ENCODE measurements at places on chromosomes 4 and X.

GRCh38 chr4:1357356-1358248 lies 10.6 kb downstream of the UVSSA start:
- ATAC-seq: no peak

DNA sequence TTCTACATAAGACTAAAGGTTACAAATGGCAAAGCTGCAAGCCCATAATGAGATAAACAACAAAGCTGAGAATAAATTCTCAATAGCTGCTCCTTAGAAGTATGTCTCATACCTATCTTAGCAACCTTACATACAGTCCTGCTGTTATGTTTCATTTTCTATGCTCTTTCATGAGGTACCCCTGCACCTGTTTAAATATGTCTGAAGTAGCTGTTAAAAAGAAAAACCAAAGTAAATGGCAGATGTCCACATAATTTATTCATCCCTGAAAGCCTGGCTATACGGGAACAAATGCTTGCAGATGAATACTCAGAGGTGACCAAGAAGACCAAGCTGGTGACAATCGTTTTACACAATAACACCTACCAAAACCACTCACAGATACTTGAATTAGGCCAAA lies 22.5 kb downstream of the PPA2 start:
- ATAC-seq: no peak

DNA sequence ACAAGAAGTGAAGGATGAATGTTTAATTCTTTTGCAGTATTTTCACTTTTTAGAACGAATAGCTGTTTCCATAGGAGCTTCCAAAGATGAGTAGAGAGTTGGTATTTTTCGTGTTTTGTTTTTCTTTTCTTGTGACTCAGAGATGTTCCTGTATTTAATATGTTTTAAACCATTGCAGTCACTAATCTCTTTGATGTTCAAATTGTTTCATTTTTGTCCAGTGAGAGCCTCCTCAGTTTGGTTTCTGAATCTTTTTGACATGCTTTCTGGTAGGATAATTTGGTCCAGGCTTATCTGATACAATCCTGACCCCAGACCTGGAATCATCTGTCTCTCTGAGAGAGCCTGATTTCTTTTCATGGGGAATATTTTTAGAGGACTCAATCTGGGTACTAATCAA lies 41.6 kb downstream of the BEX3 start:
- no peak for ATAC-seq

DNA sequence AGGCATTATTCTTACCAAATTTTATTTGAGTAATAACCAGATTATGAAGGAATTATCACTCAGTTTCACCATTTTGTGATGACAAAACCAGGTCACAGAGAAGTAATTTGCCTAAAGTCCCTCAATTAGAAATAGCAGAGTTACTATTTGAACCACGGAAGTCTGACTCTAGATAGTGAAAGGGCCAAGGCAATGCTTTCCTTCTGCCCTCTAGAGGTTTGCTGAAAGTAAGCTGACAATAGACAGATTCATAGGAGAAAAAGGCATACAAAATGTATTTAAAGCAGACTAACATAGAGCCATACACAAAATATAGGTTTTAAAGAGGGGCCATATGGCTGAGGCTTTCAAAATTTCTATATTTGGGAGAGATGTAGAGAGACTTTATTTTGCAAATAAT lies 43.1 kb downstream of the CXXC4 start:
- no peak for ATAC-seq

DNA sequence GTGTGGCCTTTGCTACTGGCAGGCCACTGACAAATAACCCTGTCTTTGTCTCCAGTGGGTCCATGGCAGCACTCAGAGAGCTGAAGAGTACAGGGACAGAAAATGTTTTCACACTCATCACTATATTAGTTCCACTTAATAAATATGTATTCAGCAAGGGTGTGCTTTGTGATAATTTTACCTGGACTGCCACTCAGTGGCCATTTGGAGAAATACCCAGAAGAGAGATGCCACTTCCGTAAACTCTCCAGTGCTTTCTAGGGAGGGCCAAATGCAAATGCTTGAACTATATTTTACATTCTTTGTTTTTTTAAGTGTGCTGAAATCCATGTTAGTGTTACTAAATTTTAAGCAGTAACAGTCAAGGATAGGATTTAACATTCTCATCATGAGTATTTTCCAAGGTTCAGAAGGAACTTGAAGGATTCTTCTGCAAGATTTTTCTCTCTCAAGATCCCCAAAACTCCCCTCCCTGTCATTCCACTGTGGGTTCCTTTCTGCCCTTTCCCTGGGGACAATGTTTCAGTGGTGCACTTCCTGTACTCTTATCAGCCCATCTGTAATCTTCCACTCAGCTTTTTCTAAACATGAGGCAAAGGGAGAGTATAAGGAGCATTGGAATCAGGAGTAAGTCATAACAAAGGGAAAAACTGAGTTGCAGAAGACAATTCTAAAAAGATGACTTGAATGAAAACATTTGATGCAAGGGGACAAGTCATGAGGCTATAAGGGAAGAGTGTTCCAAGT lies 46.0 kb downstream of the TFDP3 start:
- no peak for ATAC-seq

- ATAC-seq: no peak
These were observed 486.4 kb upstream of the RPS6KA3 start for GRCh38 chrX:20753076-20753475.

GRCh38 chrX:10415306-10416001 lies 204.9 kb downstream of the MID1 start:
- peak; percentile 51 for ATAC-seq

DNA sequence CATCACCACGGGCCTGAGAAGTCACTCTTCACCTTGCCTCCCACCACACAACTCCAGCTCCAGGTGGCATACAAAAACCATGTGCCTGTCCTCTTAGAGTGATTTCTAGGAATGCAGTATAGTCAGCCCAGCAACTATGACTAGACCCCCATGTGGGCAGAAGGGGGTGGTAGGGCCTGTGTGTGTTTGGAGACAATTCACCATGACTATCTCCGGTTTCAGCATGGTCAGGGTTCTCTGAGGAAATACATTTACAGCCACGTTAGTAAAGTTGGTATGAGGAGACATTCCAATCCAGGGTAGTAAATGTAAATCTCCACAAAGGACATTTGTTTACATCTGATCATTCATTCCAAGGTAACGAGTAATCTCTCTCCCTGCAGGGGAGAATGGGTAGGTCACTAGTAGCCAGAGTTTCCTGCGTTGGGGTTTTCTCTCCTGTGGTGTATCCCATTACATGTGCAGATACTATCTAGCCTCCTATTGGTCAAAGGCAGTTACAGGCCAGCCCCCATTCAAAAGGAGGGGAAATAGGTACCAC lies 4.2 kb upstream of the MTMR1 start:
- ATAC-seq: no peak

Measured in gastroesophageal sphincter (tissue), 4 donors.